ENCODE measurements at places on chromosomes 13 and 19. TPM values are rescaled to one million over a fixed set of nuclear protein-coding genes. Genes with fewer than 3 reads are reported as not detected.

Gene IL11
- not detected for total RNA-seq

Gene JAK3
- 1.5 TPM for total RNA-seq

Gene URAD
- total RNA-seq, result not detected

Gene ZNF285
- total RNA-seq, result 4.9 TPM

Gene MAMSTR
- 4.8 TPM for total RNA-seq

Gene ZFP30
- total RNA-seq, result 5.8 TPM

Gene TMEM238
- 1.0 TPM for total RNA-seq

Gene GRK1
- 0.13 TPM for total RNA-seq

Gene TTC9B
- not detected for total RNA-seq

Gene TUBGCP3
- total RNA-seq, result 14.1 TPM
